ENCODE measurements at places on chromosomes 5 and 9.

DNA sequence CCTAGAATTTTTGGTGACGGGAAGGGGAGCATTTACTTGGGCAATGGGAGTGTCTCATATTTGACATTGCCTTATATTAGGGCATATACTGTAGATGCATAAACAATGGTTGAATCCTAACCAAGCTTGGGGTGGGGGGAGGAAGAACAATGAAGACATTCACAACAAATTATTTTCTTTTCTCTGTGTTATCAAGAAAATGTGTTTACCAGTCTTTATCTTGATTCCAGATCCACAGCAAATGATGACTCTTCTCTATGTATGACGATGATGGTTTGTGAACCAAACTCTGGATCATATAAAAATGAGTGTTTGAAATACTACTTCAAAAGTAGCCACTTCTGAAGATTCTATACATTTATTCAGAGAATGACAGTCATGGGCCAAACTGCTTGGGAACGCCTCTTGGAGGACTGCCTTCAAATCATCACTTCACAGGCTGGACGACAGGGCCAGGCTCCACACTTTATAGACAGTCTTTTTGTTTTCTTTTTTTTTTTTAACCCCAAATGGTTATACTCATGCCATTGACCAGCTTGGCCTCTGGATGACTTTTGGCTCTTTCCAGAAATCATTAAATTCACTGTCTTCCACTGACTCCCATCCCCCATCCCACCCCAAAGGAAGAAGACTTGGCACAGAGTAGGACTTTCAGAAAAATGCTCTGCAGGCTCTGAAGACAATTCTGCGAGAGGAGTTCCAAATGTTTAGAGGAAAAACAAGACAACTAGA lies 123.8 kb upstream of the LIFR start:
- DNase-seq = no peak

GRCh38 chr5:72101828-72102227 lies 5.4 kb upstream of the MAP1B start:
- DNase-seq = no peak

GRCh38 chr5:115333164-115333563 lies 36.7 kb upstream of the CCDC112 start:
- DNase-seq = no peak

- DNase-seq = no peak
Measured at GRCh38 chr5:91219803-91220371, 163.2 kb downstream of the ARRDC3 start.

Measured in fibroblast of skin of left quadriceps (primary cell).